ENCODE measurements at places on chromosomes 7 and 10. TPM values are rescaled to one million over a fixed set of nuclear protein-coding genes. Genes with fewer than 3 reads are reported as not detected.

DNA sequence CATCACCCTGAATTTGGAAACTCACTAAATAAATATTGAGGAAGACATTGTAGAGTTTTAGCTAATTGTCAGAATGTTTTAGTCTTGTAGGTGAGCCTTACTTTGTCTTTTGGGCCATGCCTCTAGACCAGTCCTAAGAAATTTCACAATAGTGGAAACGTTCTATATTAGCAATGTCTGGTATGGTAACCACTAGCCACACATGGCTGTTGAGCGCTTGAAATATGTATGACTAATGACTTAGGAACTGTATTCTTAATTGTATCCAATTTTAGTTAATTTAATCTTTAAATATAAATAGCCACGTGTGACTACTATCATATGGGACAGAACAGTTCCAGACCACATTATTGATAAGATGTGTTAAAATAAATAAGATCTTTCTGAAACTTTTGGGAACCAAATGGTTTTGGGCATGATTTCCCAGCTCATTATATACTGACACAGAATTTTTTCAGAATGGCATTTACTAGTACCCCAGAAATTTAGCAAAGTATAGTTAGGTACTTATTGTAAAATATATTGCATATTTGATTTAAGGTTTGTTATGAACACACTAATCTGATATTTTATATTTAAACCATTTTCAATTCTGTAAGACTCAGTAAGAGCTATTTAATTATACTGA, 95.0 kb downstream of the VPS50 start:
- DNase-seq = no peak

- DNase-seq = no peak
Observed at GRCh38 chr10:18576586-18576985, 74.8 kb downstream of the NSUN6 start.

DNA sequence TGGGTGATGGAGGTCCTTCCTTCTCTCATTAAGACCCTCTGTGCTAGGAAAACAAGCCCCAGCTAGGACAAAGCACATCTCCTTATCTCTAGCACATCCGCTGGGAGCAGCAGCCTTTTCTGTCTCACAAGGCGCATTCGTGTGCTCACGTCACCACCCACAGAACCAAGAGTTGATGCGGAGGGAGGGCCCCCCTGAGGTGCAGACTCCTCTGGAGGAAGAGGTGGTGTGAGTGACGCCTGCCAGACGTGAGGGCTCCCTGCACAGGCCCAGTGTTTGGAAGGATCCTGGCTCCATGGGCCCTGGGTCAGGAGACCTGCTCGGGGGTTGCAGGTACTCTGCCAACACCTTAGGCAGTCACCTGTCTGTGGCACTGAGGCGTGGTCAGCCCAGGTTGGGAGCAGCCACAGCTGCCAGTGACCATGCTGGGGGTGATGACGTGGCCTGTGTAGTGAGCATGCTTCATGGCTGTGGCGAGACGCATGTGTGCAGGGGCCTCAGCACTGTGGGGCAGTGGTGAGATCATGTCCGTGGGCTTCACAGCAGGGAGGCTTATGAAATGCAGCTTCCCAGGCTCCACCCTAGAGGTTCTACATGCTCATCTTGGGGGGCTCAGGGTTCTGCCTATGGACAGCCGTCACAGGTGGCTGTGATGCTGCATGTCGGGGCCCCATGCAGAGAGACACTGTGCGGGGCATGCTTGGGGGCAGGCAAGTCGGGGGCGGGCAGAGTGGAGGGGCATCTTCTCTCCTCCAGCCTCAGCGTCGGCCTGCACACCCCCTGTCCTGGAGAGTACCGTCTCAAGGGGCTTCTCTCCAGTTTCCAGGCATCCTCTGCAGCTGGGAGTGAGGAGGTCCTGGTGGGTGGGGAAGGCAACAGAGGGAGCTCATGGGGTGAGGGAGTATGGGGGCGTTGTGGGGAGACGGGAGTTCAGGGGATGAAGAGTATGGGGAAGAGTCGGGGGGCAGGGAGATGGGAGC, 56.2 kb upstream of the DPYSL4 start:
- DNase-seq = no peak

DNA sequence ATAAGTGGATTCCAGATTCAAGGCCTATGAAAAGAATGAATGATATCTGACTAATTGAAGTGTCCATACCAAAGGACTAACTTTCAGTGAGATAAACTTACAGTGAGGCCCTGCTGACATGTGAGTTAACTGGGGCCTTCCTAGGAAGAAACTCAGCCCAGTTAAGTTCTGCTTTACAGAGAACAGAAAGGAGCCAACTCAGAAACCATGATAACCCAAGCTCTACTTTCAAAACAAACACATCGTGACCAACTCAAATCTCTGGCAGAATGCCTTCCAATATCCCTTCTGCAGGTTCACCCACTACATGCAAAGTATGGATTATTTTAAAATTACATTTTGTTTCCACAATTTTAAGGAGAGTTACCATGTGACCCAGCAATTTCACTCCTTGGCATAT, 75.8 kb upstream of the MRLN start:
- no peak for DNase-seq

- no peak for DNase-seq
Observed at GRCh38 chr10:33617381-33618080, 283.1 kb upstream of the NRP1 start.

GRCh38 chr10:27816320-27816719, 70.7 kb upstream of the MKX start:
- no peak for DNase-seq

GRCh38 chr10:70212879-70213278, 20.4 kb downstream of the PPA1 start:
- DNase-seq = no peak

GRCh38 chr7:150368096-150368883, at the start of gene REPIN1:
Gene REPIN1, plus strand, starts transcription at chr7:150368822. Its CDS starts 890 bp downstream, at chr7:150369712.
- DNase-seq = peak; percentile 76

DNA sequence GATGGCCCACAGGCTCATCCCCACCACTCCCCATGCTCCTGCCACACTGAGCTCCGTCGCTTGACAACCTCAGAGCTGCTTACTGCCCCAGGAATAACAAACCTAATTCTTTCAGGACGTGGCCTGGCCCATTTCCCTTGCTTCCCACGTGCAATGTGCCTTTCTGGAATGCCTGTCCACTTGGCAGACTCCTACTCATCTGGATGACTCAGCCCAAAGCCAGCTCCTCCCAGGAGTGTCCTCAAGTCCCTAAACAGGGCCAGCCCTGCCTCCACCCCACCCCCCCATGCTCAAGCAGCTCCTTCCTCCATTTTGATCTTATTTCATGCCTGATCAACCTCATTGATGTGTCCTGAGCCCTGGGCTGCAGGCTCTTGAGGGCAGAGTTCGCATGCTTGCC, 164.9 kb upstream of the RNF32 start:
- no peak for DNase-seq

DNA sequence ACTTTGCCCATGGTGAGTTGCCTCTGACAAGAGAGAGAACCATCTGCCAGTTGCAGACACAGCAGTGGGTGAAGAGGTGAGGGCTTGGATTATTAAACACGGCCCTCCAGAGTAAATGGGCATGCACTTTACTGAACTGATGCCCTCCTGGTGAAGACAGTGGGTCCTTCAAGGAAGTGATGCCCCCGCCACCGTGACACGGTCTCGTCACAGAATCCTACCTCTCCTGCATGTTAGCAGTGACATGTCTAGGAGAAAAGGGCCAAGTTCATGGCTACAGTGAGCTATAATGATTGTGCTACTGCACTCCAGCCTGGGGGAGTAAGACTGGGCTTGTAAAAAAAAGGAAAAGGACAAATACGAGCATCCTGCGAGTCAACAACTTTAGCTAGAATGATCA, 2.4 kb downstream of the BNIP3 start:
- no peak for DNase-seq

GRCh38 chr10:79380125-79380945, 33.1 kb downstream of the PPIF start:
- no peak for DNase-seq

- peak; percentile 96 for DNase-seq
Observed at GRCh38 chr10:13712837-13713581, 126.2 kb downstream of the PRPF18 start.

GRCh38 chr10:11165591-11166543, 148.2 kb downstream of the CELF2 start:
- DNase-seq = peak; percentile 33

GRCh38 chr10:77011874-77012811, 625.5 kb downstream of the KCNMA1 start:
- DNase-seq = no peak

GRCh38 chr10:72851509-72851908, 42.0 kb upstream of the OIT3 start:
- no peak for DNase-seq

GRCh38 chr10:110423650-110424049, 74.1 kb upstream of the DUSP5 start:
- DNase-seq = no peak

GRCh38 chr7:33845991-33846509, 59.3 kb upstream of the BMPER start:
- DNase-seq = no peak

DNA sequence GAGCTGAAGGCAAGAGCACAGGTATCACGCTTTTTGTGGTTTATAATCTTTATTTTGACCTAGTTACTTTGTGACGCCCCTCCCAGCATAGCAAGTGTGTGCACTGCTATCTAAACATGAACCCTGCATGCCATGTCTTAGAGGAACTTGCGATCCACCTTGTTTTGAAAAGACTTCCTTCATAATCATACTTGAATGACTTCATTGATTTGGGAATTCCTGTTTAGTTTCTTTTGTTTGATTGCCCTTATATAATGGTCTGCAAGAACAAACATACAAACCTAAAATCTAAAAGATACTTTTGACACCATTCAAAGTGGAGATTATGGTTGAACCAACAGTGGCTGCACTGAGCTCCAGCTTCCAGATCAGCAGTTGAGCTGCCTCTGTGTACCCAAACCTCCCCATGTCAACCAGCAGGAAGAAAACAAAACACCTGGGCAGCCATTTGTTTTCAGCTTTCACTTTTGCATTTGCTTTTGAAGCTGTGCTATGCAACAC, 132.6 kb downstream of the CELF2 start:
- DNase-seq = peak; percentile 39

DNA sequence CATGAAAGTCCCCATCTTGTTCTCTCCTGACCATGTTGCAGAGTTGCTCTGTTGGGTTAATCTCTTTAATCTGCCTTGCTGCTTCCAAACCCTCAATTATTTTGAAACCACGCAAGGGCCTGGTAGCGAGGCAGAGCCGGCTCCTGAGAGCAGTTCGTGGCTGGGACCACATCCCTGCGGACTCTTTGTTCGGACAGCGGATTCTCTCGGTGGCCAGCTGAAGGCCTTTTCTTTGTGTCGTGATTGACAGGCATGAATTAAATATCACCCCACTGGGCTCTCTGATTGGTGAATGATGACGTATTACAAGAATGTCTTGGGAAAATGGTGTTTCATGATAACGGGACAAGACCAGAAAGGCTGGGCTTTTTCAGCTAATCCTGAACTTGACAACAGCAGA, 66.9 kb upstream of the ARHGAP21 start:
- DNase-seq = no peak

- DNase-seq = no peak
Observed at GRCh38 chr10:80471715-80472233, 17.7 kb downstream of the TSPAN14 start.

DNA sequence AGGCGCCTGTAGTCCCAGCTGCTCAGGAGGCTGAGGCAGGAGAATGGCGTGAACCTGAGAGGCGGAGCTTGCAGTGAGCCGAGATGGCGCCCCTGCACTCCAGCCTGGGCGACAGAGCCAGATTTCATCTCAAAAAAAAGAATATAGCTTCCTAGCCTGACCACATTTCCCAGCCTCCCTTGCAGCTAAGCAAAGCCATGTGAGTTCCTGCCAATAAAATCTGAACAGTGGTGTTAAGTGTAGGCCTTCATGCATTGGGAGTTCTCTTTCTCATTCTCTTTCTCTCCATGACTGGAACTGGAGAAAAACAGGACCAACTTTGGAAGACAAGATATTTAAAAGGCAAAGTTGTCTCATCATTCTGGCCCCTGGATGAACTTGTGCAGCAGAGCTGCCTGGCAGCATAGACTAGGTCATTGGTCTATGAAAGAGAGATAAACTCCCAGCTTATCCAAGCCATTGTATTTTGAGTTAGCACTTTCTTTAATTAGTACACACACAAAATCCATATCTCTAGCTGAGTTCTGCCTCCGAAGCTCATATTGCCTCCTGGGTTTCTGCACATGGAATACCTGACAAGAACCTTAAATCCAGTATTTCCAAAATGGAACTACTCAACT, 60.8 kb downstream of the TSPAN12 start:
- DNase-seq = no peak

GRCh38 chr7:10618953-10619352, 354.7 kb upstream of the PHF14 start:
- no peak for DNase-seq

DNA sequence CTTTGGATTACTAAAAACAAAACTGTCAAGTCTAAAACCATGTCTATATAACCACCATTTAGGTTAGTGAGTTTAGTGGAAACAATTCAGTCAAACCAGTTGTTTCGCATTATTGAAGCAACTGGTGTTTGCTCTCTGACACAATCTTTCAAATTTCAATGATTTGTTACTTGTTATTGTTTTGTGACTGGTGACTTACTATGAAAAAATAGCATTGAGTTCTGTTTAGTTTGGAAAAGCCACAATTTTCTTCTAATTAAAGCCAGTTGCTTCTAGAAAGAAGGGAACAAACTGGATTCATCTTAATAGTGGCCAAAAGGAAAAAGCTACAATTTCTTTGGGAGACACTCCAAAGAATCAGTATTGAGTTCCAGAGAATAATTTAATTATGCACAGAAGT, 30.4 kb downstream of the LAMB4 start:
- DNase-seq = no peak

GRCh38 chr10:128437786-128438345, 311.6 kb upstream of the MKI67 start:
- DNase-seq = no peak

GRCh38 chr7:133513608-133514007, 260.7 kb downstream of the EXOC4 start:
- no peak for DNase-seq

GRCh38 chr7:155643804-155644177, 670 bp upstream of the RBM33 start:
- no peak for DNase-seq

- DNase-seq = no peak
Observed at GRCh38 chr7:22361320-22361719, 4.4 kb upstream of the RAPGEF5 start.

GRCh38 chr10:4902571-4903011, 60.6 kb upstream of the AKR1C1 start:
- peak; percentile 2 for DNase-seq

DNA sequence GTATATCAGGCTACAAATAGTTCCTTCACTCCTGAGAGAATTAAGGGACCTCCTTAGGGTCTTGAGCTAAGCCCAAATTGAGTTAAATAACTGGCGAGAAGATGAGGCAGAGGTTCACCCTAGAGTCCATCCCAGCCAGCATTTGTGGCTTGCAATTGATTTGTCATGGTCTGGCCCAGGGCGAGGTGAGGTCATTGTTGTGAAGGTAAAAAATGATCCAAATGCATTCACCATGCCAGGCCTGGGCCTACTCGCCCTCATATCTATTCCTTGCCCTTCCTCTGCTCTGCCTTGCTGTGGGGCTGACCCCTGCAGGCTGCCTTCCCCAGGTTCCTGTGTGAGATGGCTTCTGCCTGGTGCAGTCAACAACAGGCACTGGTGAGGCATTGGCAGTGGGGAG, 207.2 kb downstream of the ZNF365 start:
- no peak for DNase-seq

GRCh38 chr7:34087892-34088891, 182.9 kb downstream of the BMPER start:
- DNase-seq = peak; percentile 40

Gene PLXDC2
- polyA plus RNA-seq = 0.32 TPM

Gene OLAH
- 0.13 TPM for polyA plus RNA-seq

Gene ITIH2
- polyA plus RNA-seq = not detected

Gene BPGM
- polyA plus RNA-seq = 24.2 TPM

Gene PCDH15
- 0.05 TPM for polyA plus RNA-seq

Gene TMEM140
- polyA plus RNA-seq = 17.9 TPM

Gene PKD2L1
- polyA plus RNA-seq = not detected

Gene PLEKHA8
- 3.5 TPM for polyA plus RNA-seq

Gene LIPJ
- polyA plus RNA-seq = not detected
